ENCODE measurements at places on chromosomes 1 and 21. TPM values are rescaled to one million over a fixed set of nuclear protein-coding genes. Genes with fewer than 3 reads are reported as not detected.

GRCh38 chr1:116164150-116164549, 53.0 kb downstream of the MAB21L3 start:
- peak; percentile 17 for DNase-seq

DNA sequence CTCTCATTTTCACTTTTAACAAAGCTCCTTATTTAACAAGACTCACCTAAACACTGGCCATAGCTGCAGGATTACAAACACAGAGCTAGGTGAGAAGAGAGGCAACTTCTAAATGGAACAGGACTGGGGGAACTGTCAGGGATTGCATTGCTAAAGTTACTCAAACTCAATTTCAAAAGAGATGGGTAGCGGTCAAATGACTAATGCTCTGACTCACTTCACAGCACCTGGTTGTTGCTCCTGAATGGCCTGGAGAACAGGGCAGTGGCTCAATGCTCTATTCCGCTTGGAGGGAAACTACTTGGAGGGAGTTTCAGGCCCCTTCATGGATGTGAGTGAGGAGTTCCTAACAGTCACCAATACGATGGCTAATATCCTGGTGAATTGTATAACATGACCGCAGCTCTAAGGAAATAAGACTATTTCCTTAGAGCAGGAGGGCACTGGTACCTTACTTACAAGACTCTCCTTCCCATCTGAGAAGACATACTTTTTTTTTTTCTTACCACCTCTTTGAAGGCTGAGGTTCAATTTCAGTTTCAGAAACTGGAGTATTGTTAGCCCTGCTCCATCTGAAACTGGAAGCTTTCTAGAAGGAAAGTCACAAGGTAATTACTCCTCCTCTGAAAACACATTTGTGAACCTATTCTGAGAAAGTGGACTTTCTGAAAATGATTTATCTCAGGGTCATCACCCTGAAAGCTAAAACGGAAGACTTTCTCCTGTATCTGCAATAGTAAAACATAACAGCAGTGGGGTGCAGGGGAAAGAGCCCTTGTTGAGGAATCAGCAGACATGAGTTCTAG, 9.5 kb downstream of the DPT start:
- DNase-seq = peak; percentile 30

GRCh38 chr1:205286335-205286950, 35.1 kb downstream of the NUAK2 start:
- no peak for DNase-seq

DNA sequence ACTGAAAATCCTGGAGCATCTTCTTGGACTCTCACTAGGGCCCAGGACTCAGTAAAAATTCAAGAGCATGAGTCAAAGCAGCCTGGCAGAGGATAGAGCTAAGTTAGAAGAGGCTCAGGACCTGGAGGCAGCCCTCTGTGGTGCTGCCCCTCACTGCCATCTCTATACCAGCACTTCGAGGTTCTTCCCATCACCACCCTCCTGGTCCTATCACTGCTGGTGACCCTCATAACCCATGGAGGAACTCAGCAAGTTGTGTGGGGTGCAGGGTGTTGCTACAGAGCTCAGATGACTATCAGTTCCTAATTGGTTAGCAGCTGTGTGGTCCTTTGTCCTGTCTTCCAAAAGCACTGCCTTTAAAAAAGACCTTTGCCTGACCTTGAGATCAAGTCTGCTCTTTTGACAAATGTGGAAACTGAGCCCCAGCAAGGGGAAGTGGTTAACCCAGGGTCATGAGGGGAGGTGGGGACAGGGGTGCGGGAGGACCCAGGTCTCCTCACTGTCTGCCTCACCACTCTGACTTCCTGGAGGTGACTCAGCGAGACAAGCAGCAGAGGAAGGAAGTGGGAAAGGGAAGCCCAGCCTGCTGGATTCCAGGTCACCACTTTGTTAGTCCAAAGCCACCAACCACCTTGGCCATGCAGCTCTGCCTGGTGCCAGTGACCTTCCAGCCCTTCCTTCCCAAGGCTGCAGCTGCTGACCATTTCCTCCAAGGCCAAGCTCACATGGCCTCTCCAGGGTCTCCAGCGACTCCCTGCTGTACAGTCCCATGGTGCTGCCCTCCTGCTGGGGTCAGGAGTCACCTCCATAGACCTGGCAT, 199.4 kb upstream of the EDN2 start:
- DNase-seq = peak; percentile 57

DYNLT5 gene
- total RNA-seq = 2.3 TPM

DNA sequence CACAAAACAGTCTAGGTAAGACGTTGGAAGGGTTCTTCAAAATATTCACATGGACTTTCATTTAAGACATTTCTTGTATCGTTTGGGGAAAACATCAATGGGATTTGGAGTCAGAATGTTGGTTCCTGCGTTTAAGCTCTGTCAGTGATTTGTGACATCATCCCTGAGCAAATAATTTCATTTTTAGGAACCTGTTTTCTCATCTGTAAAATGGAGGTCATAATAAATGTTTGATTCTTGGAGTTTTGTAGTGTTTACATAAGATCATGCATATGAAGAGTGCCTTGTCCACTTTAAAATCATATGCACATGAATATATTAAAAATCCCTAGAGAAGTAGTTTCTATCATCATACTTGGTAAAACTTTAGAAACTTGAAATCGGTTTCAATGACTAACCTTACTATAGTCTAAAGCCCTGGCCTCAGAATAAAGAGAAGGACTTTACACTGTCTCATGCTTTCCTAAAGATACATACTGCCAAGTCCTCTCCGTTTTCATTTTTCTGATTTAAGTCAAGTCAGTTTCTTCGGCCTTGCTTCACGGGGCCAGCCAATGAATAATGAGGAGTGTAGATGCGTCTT, 178.4 kb downstream of the ADSS2 start:
- no peak for DNase-seq

DNA sequence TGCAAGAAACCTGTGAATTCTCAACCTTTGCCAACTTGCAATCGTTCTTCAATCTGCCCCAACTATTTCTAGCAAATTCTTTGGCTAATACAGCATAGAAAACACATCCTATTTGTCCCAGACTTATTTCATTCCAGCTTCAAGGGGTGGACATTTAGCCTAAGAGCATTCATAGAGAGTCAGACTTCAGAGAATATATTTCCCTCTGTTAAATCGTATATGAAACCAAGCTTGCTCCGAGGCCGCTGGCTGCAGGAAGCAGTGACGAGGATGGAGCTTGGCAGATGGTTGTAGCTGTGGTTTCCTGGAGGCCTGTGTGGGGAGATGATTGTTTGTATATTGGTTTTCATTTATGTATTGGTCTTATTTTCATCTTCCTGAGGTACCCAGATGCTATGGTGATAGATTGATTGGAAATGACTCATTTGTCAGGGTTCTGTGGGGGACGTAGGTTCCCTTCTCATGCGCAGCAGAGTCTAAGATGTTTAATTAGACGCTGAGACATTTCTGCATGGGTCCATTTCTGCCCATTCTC, 26.1 kb downstream of the MAN1C1 start:
- peak; percentile 70 for DNase-seq

SPRR2F gene
- total RNA-seq = not detected

GRCh38 chr1:110798691-110799256, 74.2 kb upstream of the CD53 start:
- no peak for DNase-seq

ICOSLG gene
- under 0.01 TPM for total RNA-seq

GRCh38 chr1:99570486-99571089, 75.3 kb upstream of the PALMD start:
- peak; percentile 57 for DNase-seq

- DNase-seq = peak; percentile 76
These were observed 24.8 kb downstream of the ATPAF1 start for GRCh38 chr1:46643368-46643775.

GRCh38 chr1:164613176-164613575, 54.2 kb downstream of the PBX1 start:
- peak; percentile 50 for DNase-seq

CHAF1B gene
- 3.0 TPM for total RNA-seq

- no peak for DNase-seq
These were observed 20.7 kb upstream of the MX1 start for GRCh38 chr21:41405321-41405720.

DNA sequence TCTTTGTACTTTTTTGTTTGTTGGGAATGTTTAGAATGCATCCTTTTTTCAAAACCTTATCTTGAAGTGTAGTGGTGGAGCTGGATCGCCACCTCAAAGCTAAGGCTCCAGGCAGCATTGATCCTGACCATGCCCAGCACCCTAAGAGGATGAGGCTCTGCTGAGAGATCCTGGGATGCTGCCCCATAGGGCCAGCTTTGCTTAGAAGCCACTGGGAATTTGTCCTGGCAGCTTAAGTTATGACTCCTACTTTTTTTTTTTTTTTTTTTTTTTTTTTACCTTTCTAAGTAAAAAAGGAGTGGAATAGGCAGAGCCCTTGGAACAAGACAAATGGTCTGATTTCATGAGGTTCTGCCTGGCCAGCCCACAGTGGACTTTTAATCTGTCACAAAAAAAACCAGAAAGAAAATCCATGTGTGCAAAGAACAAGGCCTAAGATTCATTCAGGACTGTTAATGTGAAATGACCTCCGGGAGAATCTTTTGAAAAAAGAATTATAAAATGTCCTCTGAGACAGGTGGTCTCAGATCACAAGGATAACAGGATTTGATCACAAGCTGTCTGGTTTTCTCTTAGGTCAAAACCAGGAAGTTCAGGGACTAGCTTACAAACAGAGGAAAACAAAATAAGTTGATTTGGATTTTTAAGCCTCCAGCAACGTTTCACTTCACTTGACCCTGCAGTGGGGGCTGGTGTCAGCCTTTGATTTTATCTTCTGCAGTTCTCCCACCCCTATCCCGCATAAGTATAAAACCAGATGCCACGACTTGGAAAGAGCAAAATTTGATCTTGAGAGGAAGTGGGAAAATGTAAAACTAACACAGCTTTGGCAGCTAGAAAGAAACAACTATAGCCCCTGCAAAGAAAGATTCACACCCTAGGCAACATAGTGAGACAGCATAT, 25.9 kb upstream of the RAP1A start:
- DNase-seq = peak; percentile 66

Measured in GM23248 (cell line).